ENCODE measurements at places on chromosomes 3 and 15.

GRCh38 chr3:13352621-13353131 is 67.4 kb downstream of the NUP210 start:
- no peak for DNase-seq

DNA sequence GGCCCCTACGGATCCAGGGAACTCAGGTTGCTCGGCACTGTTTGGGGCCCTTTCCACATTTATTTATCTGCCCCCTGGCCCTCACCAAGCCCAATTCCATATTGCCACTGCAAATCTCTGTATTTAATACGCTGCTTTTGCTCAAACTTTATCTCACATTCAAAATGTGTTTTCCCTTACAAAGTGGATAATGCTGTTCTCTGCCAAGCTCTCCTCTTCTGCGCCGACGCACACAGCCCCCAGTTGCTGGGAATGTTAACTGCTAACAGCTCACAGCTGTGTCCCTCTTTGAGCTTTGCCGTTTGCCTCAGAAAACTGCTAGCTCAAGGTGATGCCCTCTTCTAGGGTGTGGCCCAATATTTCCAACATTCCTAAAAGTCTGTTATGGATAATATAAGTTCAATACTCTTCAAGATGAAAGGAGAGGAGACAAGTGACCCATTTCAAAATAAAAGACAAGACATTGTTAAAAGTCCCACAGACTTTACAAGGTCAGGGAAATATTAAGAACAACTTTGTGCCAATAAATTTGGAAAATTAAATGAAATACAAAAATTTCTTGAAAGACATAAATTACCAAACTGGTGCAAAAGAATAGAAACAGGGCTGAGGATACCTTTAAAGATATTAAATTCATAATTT is 12.6 kb upstream of the FBN1 start:
- no peak for DNase-seq

DNA sequence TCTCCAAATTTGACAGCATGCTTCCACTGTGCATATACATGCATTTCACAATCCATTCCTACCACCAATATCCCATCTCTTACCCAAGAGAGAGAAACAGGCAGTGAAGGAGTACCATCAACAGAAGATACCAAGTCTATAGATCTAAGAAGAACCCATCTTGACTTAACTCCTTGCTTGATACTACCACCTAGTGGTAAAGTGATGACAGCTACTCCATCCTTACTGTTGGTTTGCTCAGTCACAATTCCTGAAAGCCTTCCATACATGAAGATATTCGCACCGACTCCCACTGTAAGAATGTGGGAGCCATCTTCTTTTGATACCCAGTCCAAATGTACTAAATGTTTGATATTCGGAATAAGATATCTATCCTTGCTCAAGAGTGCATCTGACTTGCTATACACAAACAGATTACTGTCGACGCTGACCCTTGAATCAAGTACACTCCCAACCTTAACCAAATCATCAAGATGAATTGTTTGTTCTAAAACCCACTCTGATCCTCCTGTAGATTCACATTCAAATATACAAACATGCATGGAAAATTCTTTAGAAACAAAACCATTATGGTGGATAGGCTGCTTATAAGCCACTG is 123.1 kb downstream of the DMXL2 start:
- DNase-seq = no peak

DNA sequence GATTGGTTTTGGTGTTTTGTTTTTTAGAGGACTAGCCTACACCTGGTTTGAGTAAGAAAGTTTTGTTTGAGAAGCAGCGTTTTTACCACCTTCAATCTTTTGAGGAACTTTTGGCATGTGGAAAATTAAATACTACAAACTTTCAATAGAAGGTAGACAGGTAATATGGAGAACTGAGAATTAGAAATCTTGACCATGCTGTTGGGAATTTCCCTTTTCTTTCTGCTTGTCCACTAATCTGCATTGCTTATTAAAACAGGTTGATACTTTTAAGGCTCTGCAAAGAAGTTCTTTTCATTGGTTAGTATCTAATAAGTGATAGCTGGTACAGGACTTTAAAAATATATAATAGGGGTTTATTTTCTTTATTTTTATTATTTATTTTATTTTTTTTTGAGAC is 31.9 kb downstream of the UBE2E1 start:
- no peak for DNase-seq

Data from stimulated activated CD8-positive, alpha-beta memory T cell treated with anti-CD3 and anti-CD28 coated beads, Interleukin-7, amount 100 ng/mL, for 4 hours (primary cell).